Prostate gland (tissue), 2 donors: ENCODE measurements at places on chromosomes 4 and X.
A peak's percentile ranks its signal among the peaks of the same experiment; 100 is the strongest.

GRCh38 chr4:81235982-81236749 lies 21.1 kb upstream of the PRKG2 start:
- no peak for DNase-seq

- DNase-seq: no peak
Measured at GRCh38 chr4:172232966-172233365, 419.8 kb downstream of the GALNTL6 start.

DNA sequence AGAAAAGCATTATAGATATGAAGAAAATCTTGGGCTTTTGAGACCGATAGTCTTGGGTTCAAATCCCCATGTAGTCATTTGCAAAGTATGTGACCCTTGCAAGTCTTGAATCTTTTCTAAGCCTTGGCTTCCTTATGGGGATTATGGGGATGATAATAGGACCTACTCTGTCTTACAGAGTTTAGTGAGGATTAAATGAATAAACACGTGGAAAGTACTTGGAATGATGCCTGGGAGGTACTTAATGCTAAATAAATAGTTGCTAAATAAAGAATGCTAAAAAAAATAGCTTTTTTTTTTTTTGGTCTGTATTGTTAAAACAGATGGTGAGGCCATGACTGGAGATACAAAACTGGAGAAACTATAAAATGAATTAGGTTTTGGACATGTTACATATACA lies 292.7 kb downstream of the GPAT3 start:
- DNase-seq: no peak

DNA sequence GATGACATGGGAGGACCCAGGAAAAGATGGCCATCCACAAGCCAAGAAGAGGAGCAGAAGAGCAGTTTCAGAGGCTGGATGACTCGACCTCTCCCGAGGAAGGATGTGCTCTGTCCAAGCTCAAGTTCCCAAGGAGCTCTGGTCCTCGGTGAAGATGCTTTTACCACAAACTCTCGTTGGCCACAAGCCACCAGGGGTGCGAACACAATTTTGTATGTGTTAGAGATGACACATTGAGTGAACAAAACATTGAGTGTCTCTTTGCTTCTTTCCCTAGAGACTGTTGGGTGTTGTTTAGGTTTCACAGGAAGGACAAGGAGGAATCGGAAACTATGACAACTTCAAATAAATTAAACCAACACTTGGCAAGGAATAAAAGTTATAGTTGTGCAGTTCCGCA lies 26.3 kb downstream of the FGFBP1 start:
- DNase-seq: no peak

DNA sequence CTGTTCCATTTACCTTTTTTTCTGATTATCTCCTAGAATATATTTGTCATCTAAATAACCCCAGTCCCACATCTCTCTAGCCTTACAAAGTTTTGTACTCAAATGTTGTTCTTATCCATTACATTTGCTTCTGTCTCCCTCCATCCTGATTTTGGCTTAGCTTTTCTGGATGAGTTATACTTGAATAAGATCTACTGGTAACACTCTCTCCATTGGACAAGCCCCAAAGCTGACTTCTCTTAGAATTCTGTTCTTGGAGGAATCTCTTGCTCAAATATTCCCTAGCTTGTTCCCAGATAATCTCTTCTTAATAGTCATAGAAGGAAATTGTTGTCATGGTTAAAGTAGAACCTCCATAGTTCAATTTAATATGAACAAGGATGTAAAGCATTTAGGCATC lies 115.5 kb upstream of the HS3ST1 start:
- no peak for DNase-seq

DNA sequence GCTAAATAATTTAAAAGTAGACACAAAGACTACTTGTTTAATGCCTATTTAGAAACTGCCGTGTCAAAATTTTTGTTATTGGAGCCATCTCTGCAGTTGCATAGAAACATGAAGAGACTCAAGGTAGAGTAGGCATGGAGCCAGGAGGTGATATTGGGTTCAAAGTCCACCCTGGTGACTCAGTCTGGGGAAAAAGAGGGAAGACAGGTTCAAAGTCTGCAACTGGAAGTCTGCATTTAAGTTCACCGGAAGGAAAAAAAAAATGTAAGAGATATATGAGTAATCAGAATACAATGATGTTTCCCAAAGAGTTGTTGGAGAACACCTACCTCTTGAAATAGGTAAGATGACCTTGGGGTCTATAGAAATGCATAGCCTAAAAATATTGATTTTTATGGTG lies 67.4 kb upstream of the QRFPR start:
- no peak for DNase-seq

DNA sequence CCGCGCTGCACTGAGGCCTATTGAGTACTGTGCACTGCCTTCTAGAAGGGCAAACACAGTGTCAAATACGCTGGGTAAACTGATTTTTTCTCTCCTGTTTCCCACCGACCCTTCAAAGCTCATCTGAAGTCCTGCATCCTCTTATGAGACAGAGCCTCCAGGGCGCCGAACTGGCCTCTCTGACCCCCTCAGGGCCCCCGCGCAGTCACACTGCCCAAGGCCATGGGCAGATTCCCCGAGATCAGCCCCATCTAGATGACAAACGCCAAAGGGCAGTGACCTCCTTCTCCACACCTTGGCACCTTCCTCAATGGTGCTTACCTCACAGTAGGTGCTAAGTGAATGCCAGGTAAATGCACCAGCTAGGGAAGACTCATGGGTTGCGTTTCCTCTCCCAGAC lies 34.4 kb downstream of the CHST7 start:
- DNase-seq: no peak

DNA sequence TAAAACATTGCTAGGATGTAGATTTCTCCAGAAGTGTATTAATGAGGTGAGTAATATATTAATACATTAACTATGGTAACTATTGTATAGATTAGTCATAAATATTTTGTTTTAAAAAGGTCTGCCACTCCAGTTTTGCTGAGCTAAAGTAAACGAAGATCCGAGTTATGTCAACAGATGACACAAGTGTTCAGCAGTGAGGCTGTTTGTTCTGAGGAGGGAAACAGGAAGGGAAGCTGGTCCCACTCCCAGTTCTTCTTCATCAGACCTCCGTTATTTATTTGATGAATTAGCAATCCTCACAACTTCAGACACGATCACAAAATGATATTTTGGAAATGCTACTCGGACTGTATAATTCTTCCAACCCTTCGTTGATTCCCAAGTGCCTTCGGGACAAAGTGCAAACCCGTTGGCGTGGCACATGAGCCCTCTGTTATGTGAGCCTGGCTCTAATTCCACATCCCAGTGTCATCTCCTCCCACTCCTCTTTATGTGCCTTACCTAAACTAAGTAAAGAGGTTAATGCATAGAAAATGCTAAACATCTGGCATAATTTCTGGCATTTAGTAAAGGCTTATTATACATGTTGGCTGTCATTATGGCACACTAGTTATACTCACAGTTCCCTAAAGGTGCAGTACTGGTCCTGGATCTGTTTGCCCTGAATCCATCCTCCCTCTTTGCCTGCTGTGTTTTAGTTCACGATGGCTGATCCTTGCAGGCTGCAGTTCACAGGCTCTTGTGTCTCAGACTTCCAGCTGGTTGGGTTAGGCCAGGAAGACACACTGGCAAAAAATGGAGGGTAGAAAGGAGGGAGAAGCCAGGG lies 190.6 kb upstream of the LNX1 start:
- no peak for DNase-seq

GRCh38 chr4:184899261-184900134 lies 73.7 kb upstream of the ACSL1 start:
- peak; percentile 83 for DNase-seq

DNA sequence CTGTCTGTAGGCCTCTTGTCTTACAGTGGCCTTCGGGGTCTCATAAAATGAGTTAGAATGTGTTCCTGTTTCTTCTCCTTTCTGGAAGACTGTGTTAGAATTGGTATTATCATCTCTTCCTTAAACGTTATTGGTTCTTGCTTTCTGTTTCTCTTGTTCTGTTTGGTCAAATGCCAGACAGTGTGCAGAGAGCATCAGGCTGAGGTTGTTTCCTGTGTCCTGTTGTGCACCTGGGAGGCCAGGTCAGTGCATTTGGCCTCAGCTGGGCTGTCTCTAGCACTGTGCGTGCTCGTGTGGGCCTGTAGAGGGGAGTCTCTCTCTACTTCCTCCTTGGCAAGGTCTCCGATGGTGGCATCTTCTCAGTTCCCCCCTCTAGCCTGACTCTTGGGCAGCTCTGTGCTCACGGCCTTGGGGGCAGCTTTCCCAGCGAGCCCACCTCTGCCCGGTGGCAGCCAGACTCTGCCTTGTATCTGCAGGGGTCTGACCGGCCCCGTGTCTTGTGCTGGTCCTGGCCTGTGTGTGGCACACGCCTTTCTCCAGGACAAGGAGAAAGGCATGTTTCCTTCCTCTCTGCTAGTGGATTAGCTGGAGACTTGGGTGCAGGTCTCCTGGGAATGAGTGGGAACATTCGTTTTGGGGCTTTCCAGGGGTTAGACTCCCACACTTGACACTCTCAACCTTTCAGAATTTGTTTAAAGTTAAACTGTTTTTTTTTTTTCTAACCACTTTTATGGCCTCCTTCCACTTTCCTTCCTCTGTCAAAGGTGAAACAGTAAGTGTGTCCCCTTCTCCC lies 62.3 kb downstream of the FAM193A start:
- no peak for DNase-seq

DNA sequence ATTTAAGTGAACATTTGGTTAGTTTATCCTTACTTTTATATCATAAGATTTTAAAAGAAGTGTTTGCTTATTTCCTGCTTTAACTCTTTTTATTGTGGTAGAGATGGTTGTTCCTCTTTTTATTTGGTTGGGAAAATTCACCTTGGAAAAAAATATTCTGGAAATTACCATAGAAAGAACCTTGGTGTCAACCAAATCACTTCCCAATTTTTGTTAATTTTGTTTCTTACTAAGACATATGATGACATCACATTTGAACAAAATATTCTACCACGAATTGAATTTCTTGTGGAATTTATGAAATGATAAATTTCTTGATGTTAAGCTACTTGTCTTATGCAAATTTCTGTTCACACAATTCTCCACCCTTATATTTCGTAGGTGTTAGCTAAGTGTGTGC lies 33.7 kb downstream of the LAMTOR3 start:
- no peak for DNase-seq

GRCh38 chr4:168699224-168699878 lies 202.5 kb downstream of the PALLD start:
- DNase-seq: no peak

DNA sequence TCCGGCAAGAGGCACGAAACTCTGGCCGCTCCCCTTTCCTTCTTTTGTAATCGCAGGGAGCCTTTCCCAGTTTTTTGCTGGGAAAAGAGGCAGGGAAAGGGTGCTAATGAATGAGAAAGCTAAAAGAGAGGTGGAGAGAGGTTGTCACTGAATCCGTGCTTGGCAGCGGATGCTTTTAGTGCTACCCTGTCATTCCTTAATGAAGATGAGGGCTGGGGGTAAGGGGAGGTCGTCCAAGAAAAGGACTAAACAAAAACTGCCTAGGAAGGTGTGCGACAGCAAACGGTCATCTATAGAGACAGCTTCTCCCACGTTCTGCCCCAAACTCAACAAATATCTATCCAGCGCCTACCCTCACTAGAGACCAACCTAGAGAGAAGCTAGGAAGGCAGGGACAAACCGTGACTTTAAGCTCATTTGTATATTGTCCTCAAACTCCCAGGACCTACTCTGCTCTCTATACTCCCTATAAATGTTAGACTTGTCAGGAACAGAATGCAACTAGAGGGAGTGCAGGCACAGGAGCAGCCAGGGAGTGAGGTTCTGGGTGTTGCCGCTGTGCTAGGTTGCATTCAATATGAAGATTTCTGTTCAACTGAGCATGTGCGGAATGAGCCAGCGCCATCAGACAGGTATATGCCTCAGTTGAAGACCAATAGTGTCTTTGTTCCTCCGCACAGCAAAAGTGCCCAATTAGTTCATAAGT lies 777 bp upstream of the CASK start:
- peak; percentile 19 for DNase-seq

DNA sequence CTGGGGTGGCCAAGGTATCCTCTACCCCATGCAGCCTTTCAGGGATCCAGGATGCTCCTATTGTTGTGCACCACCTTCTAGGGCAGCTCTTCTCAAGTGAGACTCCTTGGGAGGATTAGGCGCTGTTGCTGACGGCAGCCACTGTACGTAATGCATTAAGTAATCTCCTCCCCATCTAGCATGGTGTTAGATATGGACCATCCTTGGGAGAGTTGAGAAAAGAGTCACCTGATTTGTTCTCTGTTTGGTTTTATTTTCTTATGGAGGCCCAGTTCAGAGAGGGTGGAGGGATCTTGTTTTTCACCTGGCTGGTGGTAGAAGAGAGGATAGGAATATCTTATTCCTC lies 46.4 kb downstream of the GYG2 start:
- no peak for DNase-seq

GRCh38 chrX:41526925-41527324 lies 79.8 kb downstream of the NYX start:
- no peak for DNase-seq

- no peak for DNase-seq
Measured at GRCh38 chr4:94131212-94131611, 76.5 kb upstream of the SMARCAD1 start.

DNA sequence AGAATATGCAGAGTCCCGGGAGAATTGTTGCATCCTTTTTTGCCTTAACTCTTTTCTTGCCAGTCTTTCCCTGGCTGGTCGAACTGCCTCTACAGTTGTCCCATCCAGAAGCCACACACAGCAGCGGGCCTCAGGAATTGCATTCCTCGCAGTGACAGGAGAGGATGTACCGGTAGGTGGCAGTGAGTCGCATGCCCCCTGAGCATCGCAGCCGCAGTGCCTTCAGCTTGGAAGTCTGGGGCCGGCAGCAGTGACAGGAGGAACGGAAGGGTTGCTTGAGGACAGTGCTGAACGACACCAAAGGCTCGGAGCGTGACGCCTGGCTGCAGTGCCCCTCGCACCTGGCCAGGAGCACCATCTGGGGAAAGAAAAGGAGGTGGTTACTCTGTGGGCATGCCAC lies 23.5 kb downstream of the NDP start:
- DNase-seq: no peak

DNA sequence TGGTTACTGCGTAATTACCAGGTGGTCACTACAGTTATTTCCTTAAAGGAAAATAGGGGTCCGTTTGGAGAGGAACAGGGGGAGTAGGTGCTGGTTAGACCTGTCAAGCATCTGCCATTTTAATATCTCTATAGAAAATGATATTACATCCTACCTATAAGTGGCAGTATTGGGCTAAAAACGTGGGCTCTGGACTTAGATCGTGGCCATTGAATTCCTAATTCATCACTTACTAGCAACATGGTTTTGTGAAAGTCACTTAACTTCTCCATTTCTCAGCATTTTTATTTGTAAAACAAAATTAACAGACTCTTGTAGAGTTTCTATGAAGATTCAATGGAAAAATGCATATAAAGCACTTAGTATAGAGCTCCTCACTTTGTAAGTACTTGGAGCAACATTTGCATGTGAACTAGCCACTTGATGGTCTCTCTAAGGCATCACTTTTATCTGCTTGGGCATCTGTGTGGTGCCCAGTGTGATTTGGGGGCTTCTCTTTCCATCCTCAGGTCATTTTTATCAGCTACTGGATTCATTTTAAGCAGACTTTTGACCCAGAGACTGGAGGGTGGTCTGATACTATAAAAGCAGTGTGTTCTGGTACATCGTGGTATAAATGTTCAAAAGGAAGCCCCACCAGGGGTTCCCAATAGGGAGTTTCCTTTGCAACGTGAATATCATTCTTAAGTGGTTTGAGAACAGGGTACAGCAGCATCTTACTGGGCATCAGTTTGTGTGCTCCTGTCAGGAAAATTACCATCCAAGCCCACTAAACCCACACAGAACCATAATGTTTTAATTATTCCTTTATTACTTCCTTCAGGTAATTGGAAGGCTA lies 42.7 kb upstream of the RASSF6 start:
- no peak for DNase-seq
